Activated T-cell treated with anti-CD3 and anti-CD28 coated beads, Interleukin-2, amount 50 U/mL, for 1 hour (primary cell): ENCODE measurements at places on chromosomes 1 and 21.
A peak's percentile ranks its signal among the peaks of the same experiment; 100 is the strongest.

DNA sequence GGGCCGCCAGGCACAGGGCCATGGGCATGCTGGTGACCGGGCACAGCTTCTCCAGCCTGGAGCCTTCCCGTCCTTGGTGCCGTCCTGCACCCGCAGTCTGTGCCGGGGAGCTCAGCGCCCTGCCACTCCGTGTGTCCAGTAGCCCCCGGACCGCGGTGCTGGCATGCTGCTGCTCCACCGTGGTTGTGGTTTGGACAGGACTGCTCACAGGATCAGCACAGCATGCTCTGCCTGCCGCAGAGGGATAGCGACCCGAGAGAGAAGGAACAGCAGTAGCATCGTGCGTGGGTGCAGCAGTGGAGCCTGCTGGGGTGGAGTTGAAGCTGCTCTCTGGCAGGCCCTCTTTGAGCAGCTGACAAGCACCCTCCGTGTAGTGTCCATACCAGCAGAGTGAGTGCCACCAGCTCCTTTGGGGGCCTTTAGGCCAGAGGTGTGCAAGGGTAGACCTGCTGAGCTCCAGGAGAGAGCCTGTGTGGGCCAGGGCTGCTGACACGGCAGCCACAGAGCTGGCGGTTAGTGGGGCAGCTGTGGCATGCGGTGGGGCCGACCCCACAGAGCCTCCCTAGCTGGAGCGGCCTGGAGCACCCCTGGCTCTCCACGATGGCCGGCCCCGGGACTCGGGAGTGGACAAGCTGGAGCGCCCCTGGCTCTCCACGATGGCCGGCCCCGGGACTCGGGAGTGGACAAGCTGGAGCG lies 6.4 kb upstream of the PCBP3 start:
- no peak for DNase-seq

DNA sequence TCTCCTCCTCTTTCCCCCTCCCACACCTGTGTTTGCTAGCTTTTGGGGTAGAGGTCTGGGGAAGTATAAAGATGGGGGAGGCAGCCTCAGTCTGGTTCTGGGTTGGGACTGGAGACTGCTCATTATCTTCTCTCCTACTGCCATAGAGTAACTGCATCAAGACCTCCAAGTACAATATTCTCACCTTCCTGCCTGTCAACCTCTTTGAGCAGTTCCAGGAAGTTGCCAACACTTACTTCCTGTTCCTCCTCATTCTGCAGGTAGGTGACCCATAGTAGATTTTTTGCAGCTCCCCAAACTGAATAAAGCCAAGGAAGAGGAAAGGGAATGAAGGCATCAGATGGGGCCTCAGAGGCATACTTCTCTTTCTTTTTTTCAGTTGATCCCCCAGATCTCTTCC lies 5.3 kb downstream of the ATP8B2 start:
- DNase-seq: no peak

DNA sequence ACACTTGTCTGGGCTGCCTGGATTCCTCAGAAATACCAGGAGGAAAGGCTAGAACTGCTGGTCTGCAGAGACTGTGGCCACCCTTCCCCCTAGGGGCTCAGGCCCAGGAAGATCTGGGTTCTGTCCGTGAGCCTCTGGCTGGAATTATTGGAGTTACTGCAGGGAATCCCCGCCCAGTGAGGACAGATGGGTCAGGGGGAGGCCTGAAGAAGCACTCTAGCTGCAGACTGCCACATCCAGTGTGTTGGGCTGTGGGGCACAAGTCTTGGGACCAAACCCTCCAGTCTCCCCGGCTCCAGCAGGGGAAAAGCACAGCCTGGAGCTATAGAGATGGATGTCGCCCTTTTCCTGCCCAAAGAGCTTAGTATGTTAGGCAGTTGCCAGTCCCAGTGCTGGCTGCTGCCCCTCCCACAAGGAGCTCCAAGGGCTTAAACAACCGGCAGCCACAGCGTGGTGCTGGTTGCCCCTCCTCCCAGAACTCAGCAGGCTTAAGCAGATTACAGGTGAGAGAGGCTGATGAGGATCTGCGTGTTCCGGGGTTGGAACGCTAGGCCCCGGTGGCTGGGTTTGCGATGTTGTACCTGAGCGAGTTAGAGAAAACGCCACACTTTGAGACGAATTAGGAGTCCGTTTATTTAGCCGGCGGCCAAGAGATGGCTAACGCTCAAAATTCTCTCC lies 255.5 kb upstream of the LRRC7 start:
- no peak for DNase-seq

DNA sequence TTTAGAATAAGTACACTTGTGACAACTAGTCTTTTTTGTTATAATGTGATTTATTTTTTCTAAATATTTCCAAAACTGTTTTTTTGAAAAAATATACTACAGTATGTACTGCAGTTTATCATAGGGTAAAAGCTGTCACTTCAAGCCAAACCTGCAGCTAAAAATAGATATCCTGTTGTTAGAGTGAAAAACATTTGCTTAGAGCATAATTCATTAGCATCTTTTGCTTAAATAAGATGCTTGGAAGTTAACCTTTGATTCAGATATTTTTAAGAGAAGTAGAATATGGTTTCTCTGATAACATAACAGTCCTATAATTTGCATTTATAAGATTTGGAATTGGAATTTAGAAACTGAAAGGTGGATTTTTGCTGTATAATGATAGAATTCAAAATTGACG lies 21.5 kb downstream of the PRKACB start:
- no peak for DNase-seq

- no peak for DNase-seq
Measured at GRCh38 chr1:74652711-74653139, 20.9 kb downstream of the ERICH3 start.

DNA sequence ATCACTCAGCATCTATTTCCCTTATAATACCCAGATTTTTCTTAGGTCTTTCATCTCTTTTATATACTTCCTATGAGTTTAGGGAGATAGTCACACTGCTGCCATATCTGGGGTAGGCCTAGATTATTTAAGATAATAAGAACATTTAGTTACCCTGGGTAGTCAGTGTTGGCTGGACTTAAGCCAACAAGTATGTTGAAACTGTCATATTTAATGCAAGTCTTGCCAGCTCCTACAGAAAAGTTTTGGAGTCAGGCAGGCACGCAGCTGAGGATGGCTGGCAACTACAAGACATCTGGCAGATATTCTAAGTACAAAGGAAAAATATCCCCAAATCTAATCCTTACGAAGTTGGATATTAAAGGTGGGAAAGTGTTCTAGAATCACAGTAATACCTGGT lies 19.2 kb upstream of the DEPDC1 start:
- DNase-seq: no peak

DNA sequence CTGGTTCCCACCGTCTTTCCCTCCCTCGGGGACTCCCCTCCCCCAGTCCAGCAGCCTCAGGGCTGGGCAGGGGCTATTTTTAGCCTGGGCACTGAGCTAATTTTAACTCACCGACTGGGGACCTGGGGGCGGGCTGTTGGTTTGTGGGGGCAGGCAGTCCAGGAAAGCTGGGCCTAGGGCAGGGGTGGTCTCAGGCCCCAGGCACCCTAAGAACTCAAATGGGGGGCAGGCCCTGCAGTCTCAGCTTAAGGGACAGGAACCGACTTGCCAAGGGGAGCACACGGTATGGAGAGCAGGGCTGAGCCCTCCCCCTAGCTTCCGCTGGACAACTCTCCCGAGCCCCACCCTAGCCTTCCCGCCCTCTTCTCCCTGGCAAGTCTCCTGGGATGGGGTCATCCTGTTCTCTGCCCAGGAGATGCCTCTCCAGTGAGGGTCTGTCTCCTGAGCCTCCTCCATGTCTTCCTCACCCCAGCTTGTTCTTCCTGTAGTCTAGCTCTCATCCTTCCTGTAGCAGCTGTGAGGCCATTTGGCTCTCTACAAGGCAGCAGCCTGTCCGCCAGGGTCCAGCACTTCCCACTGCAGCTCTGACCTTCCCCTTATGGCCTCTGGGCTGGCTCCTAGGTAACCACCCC lies 10.1 kb downstream of the MEF2D start:
- no peak for DNase-seq

GRCh38 chr1:55047611-55048010 lies 8.3 kb downstream of the PCSK9 start:
- no peak for DNase-seq

- no peak for DNase-seq
Measured at GRCh38 chr1:246492611-246493245, 14.4 kb downstream of the SMYD3 start.

- DNase-seq: peak; percentile 32
Measured at GRCh38 chr1:202162418-202163280, 2.2 kb upstream of the PTPN7 start.

DNA sequence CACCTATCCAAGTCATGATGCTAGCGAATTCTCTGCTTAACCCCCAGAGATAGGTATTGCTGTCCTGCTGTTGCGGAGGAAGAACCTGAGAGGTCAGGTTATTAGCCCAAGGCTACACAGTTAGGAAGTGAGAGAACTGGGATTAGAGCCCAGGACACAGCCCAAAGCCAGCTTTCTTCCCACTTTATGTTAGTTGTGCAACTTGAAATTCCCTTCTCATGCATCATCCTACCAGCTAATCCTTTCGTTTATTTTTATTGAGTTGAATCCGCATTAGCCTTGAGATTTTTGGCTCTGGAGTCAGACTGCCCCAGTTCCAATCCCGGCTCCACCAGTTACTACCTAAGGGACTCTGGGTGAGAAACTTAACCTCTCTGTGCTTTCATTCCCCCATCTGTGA lies 65.4 kb downstream of the PLEKHA6 start:
- DNase-seq: no peak

GRCh38 chr1:169091480-169091941 lies 15.0 kb upstream of the ATP1B1 start:
- DNase-seq: no peak

DNA sequence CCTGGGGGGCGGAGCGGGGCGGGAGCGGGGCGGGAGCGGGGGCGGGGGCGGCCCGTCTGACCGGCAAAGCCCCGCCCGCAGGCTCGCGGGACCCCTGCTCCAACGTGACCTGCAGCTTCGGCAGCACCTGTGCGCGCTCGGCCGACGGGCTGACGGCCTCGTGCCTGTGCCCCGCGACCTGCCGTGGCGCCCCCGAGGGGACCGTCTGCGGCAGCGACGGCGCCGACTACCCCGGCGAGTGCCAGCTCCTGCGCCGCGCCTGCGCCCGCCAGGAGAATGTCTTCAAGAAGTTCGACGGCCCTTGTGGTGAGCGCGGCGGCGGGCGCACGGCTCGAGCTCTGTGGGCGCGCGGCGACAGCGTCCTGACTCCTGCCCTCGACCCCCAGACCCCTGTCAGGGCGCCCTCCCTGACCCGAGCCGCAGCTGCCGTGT lies 21.2 kb downstream of the AGRN start:
- DNase-seq: no peak

- DNase-seq: no peak
Measured at GRCh38 chr1:110696818-110697217, 22.1 kb upstream of the KCNA3 start.

- no peak for DNase-seq
Measured at GRCh38 chr21:14010729-14011128, 200.0 kb downstream of the LIPI start.

GRCh38 chr1:39091845-39092645 lies 65.9 kb downstream of the NDUFS5 start:
- peak; percentile 61 for DNase-seq

GRCh38 chr1:25867210-25867991 lies 8.1 kb downstream of the PAQR7 start:
- no peak for DNase-seq

- no peak for DNase-seq
Measured at GRCh38 chr1:203480084-203480483, 4.5 kb downstream of the PRELP start.

DNA sequence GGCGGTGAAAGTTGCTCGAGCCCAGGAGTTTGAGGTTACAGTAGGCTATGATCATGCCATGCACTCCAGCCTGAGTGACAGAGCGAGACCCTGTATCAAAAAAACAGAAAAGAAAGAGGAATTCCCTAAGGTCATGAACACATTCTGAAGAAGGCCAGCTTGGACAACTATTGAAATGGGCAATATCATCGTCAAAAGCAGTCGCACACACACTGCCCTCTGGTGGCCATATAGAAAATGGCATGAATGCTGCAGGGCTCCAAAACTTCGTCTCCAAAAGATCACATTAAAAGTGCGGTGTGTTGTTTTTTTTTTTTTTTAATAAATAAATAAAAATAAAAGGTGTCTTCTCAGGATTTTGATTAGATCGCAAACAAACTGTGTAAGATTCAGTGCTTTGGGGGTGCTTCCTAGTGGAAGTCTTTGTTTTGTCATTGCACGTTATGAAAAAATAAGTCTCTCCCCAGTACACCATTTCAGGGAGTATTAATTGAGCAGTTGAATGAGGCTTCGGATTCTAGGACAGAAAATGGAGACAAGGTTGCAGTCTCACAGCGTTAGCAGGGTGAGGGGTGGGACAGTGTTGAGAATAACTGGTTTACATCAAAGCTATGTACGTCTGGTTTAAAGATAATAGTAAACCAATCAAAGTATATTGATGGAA lies 87.5 kb upstream of the FMN2 start:
- DNase-seq: no peak

- DNase-seq: no peak
Measured at GRCh38 chr1:218739426-218739825, 394.3 kb downstream of the TGFB2 start.

- DNase-seq: no peak
Measured at GRCh38 chr1:23393706-23394105, 24.1 kb upstream of the ZNF436 start.

DNA sequence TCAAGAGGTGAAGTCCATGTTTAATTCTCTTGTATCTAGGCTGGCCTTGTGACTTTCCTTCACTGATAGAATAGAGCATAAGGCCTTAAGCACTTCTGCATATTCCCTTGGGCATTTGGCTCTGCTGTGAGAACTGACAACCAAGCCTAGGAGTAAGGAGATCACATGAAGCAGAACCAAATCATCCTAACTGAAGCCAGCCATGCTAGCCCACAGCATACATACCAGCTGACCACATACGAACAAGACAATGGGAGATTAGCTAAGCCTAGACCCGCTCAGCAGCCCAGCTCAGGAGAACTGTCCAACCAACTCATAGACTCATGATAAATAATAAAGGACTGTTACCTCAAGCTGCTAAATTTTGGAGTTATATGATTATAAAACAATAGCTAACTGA lies 114.6 kb upstream of the NEK7 start:
- no peak for DNase-seq

GRCh38 chr1:164843743-164844500 lies 284.9 kb downstream of the PBX1 start:
- no peak for DNase-seq
